ENCODE measurements at places on chromosomes 2 and 18.

GRCh38 chr18:75456199-75456631, 28.7 kb upstream of the SMIM21 start:
- no peak for DNase-seq

GRCh38 chr2:230234845-230235244, 9.3 kb downstream of the SP140 start:
- no peak for DNase-seq

DNA sequence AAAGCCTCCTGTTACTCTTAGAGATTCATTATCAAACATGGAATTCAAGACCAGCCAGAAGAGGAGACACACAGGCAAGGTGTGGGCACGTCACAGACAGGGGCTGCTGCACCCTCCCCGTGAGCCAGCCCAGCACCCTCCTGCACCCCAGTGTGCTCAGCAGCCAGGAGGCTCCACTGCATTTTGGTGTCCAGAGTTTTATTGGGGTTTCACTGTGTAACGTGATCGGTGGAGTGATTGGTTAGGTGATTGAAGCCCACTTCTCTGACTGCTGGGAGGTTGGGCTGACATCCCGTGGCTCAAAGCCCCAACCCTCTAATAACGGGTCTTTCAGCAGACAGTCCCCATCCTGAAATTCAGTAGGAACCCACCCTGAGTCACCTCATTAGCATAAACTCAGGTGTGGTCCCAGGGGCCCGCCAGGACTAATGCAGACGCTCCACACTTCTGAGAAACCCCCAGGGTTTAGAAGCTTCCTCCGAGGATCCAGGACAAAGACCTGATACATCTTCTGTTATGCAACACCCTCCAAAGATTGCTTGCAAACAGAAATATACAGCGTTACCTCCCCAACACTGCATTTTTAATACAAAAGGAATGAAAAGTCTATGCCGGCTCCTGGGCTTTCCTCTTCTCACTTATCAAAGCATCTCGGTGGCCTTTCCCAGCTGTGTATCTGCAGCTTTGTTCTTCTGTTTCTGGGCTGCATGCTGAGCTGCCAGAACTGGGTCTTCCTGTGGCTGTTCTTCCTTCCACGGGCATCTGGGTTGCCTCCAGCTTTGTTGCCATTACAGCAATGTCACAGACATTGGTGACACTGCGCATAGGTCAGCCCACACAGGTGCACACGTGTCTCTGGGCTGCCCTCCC, 43.7 kb upstream of the SNED1 start:
- no peak for DNase-seq

GRCh38 chr18:77314511-77314910, 64.9 kb downstream of the GALR1 start:
- no peak for DNase-seq

DNA sequence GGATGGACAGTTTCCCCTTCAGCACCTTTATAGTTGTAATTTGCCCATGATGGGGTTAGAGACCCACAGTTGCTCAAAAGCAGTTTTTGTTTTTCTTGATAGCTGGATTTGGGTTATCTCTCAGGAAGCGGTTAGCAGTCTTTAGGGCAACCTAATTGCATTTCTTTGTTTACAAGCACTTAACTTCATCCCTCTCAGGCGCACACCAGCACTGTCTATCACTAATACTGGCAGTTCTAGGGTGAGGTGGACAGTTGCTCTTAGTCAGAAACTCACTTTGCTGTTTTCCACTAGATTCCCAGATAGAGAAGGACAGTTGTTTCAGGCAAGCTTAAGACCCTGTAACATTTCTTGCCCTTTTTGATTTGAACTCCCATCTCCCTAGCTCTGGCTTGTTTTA, 146.0 kb downstream of the AGAP1 start:
- DNase-seq: no peak

DNA sequence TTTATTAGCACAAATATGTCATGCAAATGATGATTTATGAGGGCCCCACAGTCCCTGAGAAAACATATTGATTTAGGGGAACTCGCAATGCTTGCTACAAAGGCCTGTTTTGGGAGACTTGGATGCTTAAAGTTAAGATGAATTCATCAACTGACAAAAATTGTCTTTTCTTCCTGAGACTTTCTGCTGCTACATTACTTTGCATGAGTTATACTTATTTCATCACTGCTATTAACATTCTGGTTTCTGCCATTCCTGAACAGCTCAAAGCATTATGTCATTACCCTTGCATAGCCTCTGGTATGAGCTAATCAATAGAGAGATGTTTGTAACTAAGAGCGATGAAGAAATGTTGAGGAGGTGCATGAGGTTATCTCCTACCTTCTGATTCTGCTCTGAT, 74.4 kb downstream of the SOX11 start:
- DNase-seq: no peak

DNA sequence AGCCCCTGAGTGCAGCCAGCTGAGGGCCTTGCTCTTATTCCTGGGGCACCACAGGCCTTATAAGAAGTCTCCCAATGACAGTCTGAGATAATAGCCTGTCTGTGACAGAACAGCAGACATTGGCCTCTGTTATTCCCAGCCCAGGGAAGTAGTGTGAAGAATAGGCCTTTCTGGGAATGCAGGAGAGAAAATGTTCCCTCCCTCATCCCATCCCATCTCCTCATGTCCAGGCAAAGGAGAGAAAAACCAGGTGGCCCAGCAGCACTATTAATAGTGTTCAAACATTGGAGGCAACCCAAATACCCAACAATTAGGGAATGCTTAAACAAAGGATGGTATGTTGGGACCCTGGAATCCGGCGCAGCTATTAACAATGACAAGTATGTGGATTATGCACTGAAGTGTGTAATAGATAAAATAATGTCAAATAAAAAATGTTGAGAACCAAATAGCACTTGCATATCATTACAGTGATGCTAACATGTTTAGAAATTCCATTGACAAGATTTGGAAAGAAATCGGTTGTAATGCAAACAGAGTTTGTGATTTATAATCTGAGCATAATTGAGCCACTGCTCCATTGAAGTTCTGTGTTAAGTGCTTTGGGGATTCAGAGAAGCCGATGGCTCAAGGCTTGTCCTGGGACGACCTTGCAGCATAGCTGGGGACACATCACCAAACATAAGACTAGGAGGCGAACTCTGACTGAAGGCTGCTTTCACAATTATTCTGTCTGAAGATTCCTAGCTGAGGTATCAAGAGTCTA, 69.3 kb downstream of the LBH start:
- no peak for DNase-seq

GRCh38 chr2:107146181-107146580, 260.2 kb upstream of the ST6GAL2 start:
- no peak for DNase-seq

GRCh38 chr2:235698028-235698427, 204.2 kb downstream of the AGAP1 start:
- no peak for DNase-seq

DNA sequence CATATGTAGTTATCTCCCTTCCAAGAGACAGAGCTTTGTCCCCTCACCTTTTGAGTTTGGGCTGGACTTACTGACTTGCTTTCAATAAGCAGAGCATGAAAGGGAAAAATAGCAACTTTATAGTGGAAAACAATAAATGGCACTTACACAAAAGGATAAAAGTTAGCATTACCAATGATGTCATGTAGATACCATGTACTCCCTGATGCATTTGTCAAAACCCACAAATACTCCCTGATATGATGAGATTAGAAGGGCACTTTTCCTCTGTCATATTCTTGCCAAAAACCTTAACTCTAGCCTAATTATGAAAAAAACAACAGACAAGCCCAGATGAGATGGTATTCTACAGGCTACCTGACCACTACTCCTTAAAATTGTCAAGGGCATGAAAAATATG, 16.0 kb downstream of the HIBCH start:
- DNase-seq: no peak

DNA sequence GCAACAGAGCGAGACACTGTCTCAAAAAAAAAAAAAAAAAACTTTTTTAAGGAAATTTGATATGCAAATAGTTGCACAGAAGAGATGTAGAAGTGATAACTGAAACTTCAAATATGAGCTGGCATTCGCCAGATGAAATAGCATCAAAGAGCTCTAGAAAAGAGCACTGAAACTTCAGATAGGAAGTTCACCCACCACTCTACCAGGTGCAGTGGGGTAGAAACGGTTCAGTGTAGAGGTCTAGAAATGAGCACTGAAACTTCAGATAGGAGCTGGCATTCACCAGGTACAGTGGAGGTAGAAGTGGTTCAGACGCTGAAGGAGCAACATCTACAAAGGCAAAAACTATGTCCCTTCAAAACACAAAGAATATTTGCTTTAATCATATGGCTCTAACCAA, 9.0 kb upstream of the ONECUT2 start:
- no peak for DNase-seq

Data from gastrocnemius medialis (tissue), 4 donors.